ENCODE measurements at places on chromosomes 7 and 10. TPM values are rescaled to one million over a fixed set of nuclear protein-coding genes. Genes with fewer than 3 reads are reported as not detected.

The ALOX5 gene
- total RNA-seq = not detected

The SFTPA1 gene
- under 0.01 TPM for total RNA-seq

The FAM180A gene
- total RNA-seq = 24.9 TPM

The HTR5A gene
- not detected for total RNA-seq

The ARMH3 gene
- 10.7 TPM for total RNA-seq

The EVX1 gene
- not detected for total RNA-seq

The CDNF gene
- total RNA-seq = 1.3 TPM

The RBM48 gene
- 13.9 TPM for total RNA-seq

The TCTN3 gene
- total RNA-seq = 27.9 TPM

The R3HCC1L gene
- 16.0 TPM for total RNA-seq

The OIT3 gene
- under 0.01 TPM for total RNA-seq

The IDI2 gene
- not detected for total RNA-seq

The KCNH2 gene
- total RNA-seq = 4.4 TPM

The NUTM2E gene
- total RNA-seq = not detected

The IL6 gene
- 0.55 TPM for total RNA-seq

The OR2A1 gene
- not detected for total RNA-seq

The MEIG1 gene
- not detected for total RNA-seq

The PVRIG gene
- not detected for total RNA-seq

The TRDMT1 gene
- total RNA-seq = 6.6 TPM

The POLR2J2 gene
- 3.2 TPM for total RNA-seq

The DPP6 gene
- 0.50 TPM for total RNA-seq

The RTKN2 gene
- 6.3 TPM for total RNA-seq

The UPF2 gene
- total RNA-seq = 25.1 TPM

The HBP1 gene
- 86.0 TPM for total RNA-seq

The TAS2R41 gene
- not detected for total RNA-seq

The STEAP1 gene
- total RNA-seq = 32.6 TPM

The ANKRD30A gene
- not detected for total RNA-seq

The DNMBP gene
- total RNA-seq = 26.0 TPM

The GPER1 gene
- 3.0 TPM for total RNA-seq

The SLC16A9 gene
- total RNA-seq = 1.2 TPM

The TMEM229A gene
- total RNA-seq = not detected

The PAPOLB gene
- total RNA-seq = 0.12 TPM

The CALD1 gene
- total RNA-seq = 609 TPM

The PNLIPRP3 gene
- total RNA-seq = 0.12 TPM

The HMX3 gene
- not detected for total RNA-seq

The FAM25A gene
- not detected for total RNA-seq

The CRHR2 gene
- not detected for total RNA-seq

The SLC26A5 gene
- total RNA-seq = not detected

The CRPPA gene
- total RNA-seq = 1.3 TPM

The PRRT4 gene
- total RNA-seq = under 0.01 TPM

The MALRD1 gene
- total RNA-seq = 0.33 TPM

The SGPL1 gene
- 40.0 TPM for total RNA-seq

The C7orf57 gene
- total RNA-seq = not detected

The ASB4 gene
- total RNA-seq = not detected

The WNT8B gene
- not detected for total RNA-seq

The HOXA7 gene
- 0.77 TPM for total RNA-seq

The IGFBP3 gene
- total RNA-seq = 33.4 TPM

The SERPINE1 gene
- total RNA-seq = 462 TPM

The MMD2 gene
- not detected for total RNA-seq

Measured in uterine smooth muscle cell (primary cell).